Stimulated activated naive CD4-positive, alpha-beta T cell treated with Interleukin-2 at 50 U/mL for 16 hours (primary cell): ENCODE measurements at places on chromosomes 3 and 15.

DNA sequence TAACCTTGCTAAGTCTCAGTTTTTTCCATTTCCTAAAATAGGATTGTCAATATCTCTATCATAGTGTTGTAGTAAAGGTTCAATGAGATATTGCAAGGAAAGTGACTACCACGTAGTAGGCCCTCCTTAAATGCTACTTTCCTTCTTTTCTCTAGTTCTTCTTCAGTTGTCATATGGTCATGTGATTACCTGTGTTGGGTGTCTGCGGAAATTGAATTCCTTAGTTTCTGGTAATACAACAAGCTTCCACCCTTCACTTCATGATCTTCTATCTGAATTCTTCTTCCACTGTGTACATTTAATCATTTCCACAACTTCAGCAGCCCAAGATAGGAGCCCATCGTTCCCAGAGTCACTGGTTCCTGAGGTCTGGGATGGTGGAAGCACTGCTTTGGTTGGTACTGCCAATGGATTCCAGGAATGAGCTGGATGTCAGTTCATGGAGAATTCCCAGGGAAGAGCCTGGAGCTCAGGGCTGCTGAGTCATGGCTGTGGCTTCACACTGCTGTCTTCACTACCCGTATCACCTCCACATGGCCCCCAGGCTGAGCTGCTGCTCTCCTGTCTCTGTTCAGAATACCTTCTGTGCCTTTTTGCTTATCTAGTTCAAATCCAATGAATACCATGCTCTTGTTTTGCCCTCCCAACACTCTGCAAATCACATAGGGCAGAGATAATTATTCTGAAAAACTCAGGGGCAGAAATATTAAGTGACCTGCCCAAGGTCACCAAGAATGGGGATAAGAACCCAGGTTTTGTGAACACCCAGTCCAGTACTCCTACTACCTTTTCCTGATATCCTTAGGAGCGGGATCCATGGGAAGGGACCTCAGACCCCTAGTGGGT lies 98.6 kb downstream of the RPL39L start:
- no peak for DNase-seq

- no peak for DNase-seq
Measured at GRCh38 chr3:124057420-124057819, 65.5 kb upstream of the ROPN1 start.

DNA sequence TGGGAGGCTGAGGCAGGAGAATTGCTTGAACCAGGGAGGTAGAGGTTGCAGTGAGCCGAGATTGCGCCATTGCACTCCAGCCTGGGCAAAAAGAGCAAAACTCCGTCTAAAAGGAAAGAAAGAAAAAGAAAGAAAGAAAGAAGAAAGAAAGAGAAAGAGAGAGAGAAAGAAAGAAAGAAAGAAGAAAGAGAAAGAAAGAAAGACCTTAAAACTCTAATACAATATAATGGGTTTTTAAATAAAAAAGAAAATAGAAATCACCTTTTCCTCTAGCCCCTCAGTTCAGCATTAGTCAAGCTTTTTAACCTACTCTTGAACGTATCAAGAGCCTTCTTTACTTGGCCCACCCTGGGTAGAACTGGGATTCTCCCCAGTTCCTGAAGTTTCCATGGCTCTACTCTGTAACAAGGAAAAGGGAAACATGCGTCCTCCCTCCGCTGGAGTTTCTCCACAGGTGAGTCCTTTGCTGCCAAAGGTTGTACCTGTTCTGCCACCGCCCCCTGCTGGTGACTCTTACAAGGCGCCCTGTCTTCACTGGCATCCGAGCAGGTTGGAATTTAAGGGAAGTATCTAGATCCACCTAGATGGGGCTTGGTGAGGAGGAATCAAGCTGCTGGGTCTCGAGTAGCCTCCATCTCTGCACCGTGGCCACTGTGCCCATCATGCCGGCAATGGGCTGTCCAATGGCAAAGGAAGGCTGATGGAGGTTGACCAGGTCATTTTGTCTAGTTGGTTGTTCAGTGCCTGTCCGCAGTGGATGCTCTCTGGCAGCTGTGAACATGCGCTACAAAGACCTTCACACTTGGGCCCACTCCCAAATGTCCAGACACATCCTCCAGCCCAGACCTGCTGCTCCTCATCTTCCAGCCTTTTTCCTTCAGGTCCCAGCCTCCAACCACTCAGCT lies 20.6 kb upstream of the EPHB3 start:
- peak; percentile 71 for DNase-seq

DNA sequence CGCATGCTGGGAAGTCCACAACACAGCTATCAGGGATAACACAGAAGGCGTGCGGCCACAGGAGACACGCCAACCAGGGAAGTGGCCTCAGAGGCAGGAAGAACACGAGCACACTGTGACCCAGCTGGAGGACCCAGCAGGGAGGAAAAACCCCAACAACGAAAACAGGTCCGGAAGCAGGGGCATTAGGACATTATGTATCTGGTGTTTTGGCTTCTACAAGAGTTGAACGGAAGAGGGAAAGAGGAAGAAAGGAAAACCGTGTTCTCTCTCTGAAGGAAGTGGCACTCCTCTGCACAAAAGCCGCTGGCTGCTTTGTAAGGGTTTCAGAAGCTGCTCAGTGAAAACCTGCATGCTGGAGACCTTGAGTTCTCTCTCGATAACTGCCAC lies 61.8 kb downstream of the HACD2 start:
- DNase-seq = no peak

DNA sequence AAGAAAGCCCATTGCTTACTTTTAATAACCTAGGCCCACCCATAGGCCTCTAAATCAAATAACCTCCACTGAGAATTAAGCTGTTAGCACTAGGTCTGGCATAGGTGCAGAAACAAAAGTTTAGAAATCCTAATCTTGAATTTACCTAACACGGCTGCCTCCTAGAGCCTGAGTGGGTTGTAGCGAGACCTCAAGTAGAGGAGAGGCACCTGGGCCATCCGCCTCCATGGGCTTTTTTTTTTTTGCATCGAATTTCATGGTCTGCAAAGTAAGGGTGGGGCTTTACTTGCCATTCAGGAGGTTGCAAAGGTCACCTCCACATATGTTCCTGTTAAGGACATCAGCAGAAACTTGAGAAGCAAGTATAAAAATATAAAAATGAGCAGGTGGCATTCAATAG lies 6.6 kb upstream of the TPM1 start:
- no peak for DNase-seq

- no peak for DNase-seq
Measured at GRCh38 chr3:126264952-126265351, 84.6 kb upstream of the ALDH1L1 start.

DNA sequence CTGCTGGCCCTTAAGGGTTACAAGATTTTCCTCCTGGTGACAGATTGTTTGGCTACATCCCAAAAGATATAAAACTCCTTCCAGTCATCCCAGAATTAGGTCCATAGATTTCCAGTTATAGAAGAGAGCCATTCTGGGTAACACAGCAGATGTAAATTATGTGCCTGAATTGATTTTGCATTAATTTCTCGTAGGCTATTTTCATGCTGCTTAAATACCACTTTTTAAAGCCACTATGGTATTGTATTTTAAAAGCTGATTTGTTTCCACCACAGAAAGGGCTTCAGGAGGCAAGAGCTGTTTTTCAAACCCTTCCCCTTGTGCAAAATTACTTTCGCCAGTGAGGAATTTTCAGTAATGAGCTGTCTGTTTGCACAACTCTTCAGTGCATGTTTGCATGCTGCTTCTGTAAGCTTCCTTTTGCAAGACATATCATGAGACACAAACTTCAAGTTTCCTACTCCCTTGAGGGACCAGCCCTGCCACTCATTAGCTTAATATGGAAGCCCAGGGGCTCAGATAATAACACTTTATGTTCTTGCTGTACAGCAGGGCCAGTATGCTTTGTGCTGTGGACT lies 105.4 kb upstream of the TNIK start:
- no peak for DNase-seq

GRCh38 chr3:11607816-11608215 lies 35.9 kb downstream of the VGLL4 start:
- no peak for DNase-seq

DNA sequence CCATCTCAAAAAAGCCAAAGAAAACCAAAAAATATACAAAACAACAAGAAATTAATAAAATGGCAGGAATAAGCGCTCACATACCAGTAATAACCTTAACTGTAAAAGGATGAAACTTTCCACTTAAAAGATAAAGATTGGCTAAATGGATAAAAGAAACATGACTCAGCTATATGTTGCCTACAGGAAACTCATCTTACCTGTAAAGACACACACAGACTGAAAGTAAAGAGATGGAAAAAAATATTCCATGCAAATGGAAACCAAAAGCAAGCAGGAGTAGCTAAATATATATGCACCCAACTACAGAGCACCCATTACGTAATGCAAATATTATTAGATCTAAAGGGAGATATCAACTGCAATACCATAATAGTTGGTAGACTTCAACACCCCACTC lies 49.7 kb downstream of the ADAM10 start:
- DNase-seq = no peak

DNA sequence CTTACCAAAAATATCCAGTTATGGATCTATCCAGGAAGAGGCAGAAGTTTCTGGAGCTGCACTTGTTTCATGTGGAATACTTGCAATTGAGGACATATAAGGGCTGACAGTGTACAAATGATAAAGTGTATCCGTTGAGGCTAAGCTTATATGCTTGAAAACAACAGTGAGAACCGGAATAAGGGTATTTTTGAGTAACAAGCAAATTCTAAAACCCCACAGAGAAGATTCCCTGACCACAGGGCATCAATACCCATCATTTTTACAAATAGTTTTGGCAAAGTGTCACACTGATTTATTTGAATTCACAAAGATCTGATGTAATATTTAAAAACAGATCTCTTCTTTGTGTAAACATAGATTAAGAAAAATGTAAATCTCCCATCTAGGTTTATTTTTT lies 208.4 kb downstream of the FMN1 start:
- no peak for DNase-seq

DNA sequence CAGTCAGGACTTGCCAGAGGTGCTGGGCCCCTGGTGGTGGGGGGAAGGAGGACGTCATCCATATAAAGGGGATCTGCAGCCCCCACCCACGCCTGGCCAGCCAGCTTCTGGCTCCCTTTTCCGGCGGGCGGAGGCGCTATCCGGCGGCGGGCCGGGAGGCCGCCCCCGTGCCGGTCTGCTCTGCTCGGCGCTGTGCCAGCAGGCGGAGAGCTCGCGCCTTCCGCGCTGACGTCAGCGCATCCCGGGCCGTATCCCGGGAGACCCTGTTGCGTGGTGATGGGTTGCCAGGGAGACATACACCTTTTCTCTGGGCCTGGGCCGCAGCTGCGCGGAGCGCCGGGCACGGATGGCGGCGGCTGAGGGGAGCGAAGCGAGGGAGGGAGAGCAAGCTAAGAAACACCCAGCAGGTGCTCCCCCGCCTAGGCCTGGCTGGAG lies 1.1 kb downstream of the FAM131A start:
- DNase-seq = no peak

- DNase-seq = no peak
Measured at GRCh38 chr15:67501177-67501835, 19.6 kb upstream of the C15orf61 start.

DNA sequence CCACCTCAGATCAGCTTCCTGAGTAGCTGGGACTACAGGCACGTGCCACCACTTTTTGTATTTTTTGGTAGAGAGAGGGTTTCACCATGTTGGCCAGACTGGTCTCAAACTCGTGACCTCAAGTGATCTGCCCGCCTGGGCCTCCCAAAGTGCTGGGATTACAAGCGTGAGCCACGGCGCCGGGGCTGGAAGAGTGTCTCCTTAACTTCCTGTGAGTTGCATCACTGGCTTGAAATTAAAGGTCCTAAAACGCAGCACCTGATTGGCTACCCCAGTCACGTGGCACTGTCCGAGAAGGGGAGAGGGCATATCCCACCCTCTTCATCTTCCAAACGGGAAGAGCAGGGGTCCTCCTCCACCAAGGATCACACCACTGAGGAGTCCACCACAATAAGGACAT lies 5.5 kb upstream of the FAM174B start:
- no peak for DNase-seq

- no peak for DNase-seq
Measured at GRCh38 chr3:154105218-154105975, 15.8 kb upstream of the ARHGEF26 start.

DNA sequence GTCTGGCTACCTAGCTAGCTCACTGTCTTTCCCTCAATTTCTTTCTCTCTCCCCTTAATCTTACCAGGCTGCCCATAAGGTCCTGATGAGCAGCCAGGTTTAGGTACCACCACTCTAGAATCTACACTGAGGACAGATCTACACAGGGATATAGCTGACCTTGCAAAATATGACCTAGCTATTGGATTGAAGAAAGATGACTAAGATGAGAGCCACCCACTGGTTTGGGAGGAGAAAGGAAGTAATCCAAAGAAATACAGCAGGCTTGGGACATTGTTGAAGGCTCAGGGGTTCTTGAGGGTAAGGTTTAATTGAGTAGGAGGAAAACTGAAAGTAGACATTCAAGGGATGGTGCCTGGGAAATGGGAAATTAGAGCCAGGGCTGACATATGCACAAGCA lies 142.0 kb upstream of the TMC3 start:
- DNase-seq = no peak

GRCh38 chr3:31985831-31986230 lies 4.3 kb downstream of the ZNF860 start:
- DNase-seq = no peak

- DNase-seq = no peak
Measured at GRCh38 chr3:4655145-4656045, 162.2 kb downstream of the ITPR1 start.

DNA sequence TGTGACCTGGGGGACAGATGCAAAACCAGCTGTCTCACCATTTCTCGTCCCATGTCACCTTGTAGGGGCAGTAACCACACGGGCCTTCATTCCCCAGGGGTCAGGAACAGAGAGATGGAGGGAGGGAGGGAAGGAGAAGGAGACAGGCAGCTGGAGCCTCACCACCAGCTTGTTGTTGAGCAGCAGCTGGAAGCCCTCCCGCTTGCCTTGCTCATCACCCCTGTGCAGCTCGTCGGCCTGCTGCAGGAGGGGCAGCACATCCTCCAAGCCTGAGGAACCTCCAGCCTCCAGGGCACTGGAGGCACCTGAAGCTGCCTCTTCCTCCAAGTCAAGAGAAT lies 10.3 kb downstream of the RMDN3 start:
- DNase-seq = no peak

DNA sequence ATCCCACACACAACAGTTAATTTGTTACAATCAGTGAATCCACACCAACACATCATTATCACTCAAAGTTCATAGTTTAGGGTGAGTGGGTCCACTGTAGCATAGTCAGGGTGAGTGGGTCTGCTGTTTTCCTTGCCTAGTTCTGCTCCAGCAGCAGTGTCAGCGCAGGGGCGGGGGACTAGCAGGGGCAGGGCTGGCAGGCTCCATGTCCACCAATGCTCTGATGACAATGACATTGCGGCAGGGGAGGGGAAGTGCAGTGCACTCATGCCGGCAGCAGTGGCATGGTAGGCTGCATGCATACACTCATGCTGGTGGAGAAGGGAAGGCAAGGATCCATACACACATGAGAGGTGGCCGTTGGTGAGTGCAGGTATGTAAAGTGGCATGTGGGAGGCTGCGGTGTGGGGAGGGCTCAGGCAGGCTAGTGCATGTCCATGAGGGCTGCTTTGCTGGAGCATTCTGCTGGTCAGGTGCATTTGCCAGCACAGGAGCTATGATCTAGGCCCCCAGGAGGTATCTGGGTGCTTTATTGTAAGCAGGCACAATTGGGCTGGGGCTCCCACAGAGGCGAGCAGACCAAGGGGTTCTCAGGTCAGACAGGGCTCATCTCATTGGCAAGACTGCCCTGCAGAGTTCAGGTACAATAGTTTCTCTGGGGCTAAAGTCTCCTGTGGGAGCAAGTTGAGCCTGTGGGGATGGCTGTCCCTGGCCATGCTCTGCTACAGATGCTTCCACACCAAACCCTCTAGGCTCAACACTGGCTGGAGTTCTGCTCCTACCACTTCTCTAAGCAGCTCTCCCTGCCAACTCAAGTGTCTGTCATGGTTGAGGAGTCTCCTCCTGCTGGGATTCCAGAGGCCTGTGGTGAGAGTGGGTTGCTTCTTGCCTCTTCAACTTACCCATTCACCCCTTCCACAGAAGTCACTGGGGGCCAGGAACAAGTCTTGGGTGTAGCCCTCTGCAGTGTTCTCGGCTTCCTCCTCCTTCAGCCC lies 81.3 kb downstream of the KCNAB1 start:
- no peak for DNase-seq
